ENCODE measurements at places on chromosomes 4 and X.
A peak's percentile ranks its signal among the peaks of the same experiment; 100 is the strongest.

DNA sequence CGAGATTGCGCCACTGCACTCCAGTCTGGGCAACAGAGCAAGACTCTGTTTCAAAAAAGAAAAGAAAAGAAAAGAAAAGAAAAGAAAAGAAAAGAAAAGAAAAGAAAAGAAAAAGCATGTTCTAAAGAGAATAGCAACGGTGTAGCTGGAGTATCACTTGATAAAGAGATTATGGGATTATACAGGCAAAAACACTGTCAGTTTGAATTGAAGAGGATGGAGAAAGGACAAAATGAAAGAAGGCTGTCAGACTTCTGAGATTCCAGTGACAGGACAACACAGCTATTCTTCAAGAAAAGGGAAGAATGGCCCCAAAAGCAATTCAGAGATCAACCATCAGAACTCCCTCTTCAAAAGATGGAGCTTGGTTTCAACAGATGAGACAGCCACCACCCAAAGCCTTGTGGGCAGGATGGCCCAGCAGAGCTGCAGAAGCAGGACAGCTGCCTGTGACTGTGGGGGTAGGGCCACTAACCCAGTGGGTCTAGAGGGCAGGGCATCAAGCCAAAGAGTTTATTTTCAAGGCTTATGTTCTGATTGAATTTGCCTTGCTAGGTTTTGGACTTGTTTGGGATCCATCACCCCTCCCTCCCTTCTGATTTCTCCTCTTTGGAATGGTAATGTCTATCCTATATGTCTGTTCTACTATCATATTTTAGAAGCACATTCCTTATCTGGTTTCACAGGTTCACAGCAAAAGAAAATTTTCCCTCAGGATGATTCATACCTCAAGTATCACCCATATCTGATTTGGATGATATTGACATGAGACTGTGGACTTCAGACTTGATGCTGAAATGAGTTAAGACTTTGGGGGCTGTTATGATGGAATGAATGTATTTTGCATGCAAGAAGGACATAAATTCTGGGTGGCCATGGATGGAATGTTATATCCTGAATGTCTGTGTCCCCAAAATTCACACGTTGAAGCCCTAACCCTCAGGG is 17.5 kb downstream of the RFC1 start:
- DNase-seq: no peak

DNA sequence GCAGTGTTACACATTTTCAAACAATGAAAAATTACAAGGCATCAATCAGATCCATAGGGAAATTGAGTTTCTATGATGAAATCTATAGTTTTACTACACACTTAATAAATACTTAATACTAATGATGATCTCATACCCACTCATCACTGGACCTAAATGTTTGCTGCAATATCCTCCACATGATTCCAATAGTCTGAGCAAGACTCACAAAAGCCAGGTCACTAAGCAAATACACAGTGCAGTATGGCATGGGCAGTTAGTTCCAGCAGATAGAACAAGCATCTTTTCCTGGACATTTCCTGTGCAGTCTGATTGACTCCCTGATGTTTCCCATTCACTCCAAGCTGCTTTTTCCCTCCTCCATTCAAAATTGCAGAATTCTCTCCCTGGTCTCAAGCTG is 109.0 kb upstream of the ATOH1 start:
- peak; percentile 40 for DNase-seq

GRCh38 chr4:176838601-176839433 is 46.1 kb upstream of the VEGFC start:
- DNase-seq: peak; percentile 15

GRCh38 chr4:138053641-138054301 is 188.4 kb downstream of the SLC7A11 start:
- no peak for DNase-seq

- DNase-seq: no peak
Measured at GRCh38 chr4:130559268-130559667, 1463.3 kb downstream of the C4orf33 start.

DNA sequence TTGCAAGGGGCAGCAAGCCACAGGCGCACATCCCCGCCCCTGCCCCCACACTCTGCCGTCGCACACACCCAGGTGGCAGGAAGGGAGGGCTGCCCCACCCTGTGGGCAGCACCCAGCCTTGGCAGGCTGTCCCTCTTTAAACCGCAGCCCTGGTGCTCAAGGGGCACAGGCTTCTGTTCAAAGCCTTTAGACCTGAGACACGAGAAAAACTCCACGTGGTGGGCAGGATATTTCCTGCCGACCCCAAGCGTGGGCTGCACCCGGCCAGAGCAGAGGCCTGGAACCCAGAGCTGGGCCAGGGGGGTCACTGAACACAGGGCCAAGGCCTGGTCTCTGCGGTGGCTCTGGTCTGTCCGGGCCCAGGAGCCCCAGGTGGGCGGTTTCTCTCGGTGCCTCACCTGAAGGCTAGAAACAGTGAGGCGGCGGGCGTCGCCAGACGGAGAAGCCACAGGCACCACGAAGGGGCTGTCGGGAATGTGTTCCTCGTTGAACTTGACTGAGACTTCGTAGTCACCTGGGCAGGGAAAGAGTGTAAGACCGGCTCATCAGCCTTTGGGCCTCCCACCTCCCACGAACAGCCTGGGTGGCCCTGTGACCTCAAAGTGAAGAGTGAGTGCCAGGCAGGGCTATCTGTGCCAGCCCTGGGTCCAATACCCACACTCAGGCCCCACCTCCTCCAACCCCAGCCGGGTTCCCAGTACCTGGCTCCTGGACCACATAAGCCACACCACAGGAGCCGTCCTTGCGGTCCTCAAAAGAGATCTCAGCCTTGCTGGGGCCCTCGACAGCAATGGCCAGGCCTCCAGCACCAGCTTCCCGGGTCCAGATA is 23.0 kb downstream of the FLNA start:
- no peak for DNase-seq

DNA sequence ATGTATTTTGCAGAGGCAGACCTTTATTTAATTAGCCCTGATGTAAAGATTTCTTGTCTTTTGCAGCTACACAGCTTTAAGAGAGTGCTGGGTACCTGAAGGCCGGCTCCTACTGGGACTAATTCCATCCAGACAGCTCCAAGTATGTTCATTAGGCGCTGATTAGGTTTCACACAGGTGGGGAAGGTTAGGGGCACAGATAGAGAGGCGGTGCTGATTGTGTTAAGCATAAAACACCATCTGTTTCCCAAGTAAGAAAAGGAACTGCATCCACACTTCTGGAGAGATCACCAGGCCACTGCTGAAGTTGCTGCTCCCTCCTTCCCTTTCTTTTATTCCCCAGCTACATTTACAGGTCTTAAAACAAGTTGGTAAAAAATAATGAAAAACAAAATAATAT is 349.5 kb downstream of the ZIC3 start:
- no peak for DNase-seq

DNA sequence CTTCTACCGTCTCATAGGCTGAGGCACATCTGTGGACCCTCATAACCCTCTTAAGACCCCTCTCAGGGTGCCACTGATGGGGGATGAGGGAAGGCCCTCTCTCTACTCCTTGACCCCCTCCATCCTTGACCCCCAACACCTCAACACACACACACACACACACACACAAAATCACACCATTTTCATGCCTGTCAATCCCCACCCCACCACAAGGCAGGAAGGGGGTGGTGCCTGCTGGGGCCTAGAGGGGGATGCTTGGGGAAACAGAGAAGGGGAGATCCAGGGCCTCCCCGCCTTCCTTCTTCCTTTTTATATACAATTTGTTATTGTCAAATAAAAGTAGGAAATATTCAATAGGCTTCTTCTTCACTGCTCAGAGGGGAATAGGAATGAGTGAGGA is 1.2 kb upstream of the EBP start:
- DNase-seq: no peak

GRCh38 chrX:111164728-111165127 is 68.7 kb downstream of the PAK3 start:
- DNase-seq: no peak

- no peak for DNase-seq
Measured at GRCh38 chr4:134708026-134708425, 506.4 kb upstream of the PABPC4L start.

DNA sequence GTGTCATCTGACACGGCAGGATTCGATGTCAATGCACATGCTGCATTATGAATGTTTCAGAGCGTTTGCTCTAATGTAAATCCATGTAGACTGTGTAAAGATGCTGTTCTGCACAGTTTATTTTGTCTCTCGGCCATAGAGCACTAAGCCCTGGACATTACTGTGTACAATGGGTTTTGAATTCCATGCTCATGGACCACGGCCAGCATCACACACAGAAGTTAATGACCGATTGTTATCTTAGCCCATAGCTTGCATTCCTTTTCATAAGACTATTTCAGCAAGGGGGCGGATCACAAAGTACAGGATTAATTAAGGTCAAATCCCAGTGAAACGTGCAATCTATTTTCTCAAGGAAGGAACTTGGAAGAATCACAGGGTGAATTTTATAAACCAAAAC is 286.1 kb upstream of the TENM3 start:
- DNase-seq: no peak

GRCh38 chr4:189767941-189768340 is 172.7 kb upstream of the FRG1 start:
- no peak for DNase-seq

- no peak for DNase-seq
Measured at GRCh38 chr4:92447255-92447905, 143.6 kb downstream of the GRID2 start.
